ENCODE measurements at places on chromosomes 3 and 15.

- DNase-seq = peak; percentile 70
Measured at GRCh38 chr3:122560680-122561079, 3.4 kb downstream of the PARP9 start.

DNA sequence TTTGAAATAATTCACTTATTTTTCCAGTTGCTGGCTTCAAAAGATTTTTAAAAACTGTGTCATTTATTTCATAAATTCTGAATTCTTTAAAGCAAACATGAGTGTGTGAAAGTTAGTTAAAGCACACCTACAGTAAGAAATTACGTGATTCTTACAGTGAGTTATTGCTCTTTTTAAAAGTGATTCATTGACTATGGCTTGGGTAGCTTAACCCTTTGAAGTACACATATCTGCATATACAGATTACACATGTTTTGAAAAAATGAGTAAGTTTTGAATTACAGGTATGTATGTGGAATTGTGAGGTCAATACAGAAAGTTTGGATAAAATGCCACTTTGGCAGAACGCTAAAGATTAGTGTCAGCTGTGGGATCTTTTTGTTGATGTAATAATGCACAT, 64.5 kb upstream of the MBNL1 start:
- DNase-seq = no peak

- no peak for DNase-seq
Measured at GRCh38 chr3:146033950-146034349, 127.0 kb downstream of the PLOD2 start.

DNA sequence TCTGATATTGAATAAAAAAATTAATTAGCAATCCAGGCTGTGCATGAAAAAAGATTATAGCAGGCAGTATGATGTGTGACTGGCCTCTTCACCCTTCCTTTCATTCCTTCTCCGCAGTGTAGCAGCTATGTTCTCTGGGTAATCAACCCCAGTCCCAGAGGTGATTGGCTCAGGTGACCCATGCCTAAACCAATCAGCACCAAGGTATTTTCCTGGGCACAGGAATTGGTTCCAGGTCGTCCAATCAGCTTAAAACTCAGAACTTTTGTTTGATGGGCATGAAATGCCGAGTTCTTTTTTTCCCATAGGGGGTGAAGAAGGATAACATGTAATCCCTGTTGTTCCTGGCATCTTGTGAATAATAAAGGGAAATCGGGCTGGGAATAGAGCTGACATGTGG, 5.8 kb upstream of the BNC1 start:
- DNase-seq = no peak

- no peak for DNase-seq
Measured at GRCh38 chr3:115562636-115563267, 60.6 kb upstream of the GAP43 start.

DNA sequence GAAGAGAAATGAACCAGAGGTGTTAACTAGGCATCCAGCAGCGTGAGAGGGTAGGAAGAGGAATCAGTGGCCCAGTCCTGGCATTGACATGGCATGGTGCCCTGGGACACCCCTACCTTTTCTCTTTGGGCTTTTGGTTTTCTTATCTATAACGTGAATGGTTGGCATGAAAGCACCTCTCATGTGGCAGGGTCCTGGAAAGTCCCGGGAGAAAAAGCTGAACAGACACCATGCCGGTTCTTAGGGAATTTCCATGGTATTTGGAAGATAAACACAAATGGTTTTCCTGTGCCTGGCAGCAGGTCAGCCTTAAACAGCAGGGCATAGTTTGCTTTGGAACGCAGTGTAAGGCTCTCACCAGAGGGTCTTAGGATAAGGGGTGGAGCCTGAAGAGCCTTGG, 15.4 kb downstream of the ARNT2 start:
- DNase-seq = no peak

DNA sequence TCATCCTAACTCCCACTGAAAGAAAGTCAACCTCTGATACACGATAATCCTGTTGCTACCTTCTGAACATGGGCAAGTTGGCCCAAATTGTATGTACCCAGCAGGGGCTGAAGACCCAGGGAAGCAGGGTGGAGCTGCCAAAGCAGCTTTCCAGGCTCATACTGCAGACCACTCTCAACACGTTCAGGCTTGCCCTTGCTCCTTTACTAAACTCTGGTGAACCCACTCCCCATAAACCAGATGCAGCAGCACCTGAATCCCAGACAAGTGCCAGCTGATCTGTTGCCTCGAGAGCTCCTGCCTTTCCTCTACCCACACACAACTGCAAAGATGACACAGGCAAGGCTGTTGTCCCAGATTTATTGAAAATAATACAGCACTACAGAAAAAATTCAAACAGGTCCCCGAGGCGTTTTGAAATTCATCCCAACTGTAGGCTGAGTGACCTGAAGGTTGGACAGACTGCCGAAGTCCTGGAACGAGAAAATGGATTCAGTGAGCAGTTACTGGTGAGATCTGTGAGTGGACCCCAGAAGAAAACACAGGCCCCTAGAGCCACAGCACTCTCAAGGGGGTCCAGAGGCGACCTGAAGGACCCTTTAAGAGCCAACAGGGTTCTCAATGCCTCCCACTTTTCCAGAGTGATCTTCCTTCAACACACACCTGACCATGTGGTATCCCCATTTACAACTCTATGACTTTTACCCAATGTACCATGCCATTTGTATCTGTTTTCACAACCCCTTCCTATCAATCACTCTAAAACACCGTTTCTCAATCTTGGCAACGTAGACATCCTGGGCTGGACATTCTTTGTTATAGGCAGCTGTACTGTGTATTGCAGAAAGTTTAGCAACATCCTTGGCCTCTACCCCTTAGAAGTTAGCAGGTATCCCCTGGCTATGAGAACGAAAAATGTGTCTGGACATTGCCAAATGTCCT, 3.6 kb downstream of the RPS17 start:
- DNase-seq = no peak

DNA sequence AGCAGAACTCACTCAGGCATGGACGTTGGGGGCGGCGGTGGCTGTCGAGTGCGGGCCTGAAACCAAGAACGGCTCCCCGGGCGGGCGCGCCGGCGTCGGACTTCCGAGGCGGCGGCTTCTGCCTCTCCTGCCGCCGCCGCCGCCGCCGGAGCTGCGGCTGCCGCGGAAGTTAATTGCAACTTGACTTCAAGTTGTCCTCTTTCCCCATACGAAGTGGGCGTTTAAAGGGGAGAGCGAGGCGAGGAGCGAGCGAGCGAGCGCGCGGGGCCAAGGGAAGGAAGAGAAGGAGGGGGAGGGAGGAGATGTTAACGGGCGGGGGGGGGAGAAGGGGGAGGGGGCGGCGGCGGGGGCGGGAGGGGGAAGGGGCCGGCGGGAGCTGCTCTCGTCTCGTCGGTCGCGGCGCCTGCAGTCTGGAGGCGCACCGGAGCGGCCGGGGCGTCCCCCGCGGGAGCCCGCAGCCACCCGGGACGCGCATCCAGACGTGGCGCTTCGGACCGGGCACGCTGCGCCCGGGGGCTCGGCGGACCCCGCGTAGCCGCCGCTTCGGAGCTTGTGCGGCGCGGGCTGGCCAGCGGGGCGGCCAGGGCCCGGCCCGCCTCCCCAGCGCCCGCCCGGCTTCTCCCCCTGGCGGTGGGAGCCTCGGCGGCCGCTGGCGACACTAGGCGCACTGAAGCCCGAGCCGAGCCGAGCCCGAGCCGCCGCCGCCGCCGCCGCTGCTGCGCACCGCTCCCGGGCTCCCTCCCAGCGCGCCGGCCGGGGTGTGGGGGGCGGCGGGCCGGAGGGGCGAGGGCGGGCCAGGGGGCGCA, 19.7 kb upstream of the SATB1 start:
- peak; percentile 85 for DNase-seq

GRCh38 chr15:42796955-42797782, 60.2 kb upstream of the CDAN1 start:
- DNase-seq = no peak

DNA sequence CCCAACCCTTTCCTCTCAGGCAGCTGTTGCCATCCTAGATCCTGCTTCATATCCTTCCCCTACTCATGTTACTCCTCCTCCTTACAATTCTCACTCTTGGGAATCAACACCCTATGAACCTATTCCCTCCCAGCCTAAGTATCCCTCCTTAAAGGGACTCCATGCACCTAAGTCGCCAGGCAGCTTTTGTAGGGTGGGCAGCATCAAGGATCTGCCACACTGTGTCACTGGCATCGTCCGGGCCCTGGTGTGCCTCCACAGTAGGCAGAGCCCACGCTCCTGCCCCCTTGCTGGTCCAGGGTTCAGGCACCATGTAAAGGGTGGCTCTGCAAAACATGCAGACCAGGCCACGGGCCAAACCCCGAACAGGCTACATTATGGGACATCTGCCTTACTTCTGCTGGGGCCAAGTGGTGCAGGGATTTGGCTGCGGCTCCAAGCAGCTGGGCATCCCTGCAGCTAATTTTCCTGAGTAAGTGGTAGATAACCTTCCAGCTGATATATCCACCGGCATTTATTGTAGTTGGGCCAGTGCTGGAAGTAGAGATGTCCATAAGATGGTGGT, 53.4 kb downstream of the GSK3B start:
- DNase-seq = no peak

DNA sequence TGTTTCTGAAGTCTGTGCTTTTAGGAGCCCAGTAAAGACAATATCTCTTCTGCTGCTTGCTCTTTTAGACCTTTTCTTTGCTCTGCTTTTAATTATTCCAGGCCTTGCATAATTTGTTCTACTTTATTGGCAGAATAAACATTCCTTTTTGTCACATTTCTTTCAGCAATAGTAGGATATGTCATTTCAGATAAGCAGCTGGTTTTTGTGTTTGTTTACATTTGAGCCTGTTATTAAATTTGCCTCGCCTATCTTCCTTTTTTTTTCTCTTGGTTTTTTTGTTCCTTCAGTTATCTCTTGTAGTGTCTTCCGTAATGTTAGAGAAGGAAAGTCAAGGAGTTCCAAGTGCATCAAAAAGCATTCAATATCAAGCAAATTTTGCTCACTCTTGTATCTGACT, 16.4 kb downstream of the ZNF654 start:
- DNase-seq = no peak

DNA sequence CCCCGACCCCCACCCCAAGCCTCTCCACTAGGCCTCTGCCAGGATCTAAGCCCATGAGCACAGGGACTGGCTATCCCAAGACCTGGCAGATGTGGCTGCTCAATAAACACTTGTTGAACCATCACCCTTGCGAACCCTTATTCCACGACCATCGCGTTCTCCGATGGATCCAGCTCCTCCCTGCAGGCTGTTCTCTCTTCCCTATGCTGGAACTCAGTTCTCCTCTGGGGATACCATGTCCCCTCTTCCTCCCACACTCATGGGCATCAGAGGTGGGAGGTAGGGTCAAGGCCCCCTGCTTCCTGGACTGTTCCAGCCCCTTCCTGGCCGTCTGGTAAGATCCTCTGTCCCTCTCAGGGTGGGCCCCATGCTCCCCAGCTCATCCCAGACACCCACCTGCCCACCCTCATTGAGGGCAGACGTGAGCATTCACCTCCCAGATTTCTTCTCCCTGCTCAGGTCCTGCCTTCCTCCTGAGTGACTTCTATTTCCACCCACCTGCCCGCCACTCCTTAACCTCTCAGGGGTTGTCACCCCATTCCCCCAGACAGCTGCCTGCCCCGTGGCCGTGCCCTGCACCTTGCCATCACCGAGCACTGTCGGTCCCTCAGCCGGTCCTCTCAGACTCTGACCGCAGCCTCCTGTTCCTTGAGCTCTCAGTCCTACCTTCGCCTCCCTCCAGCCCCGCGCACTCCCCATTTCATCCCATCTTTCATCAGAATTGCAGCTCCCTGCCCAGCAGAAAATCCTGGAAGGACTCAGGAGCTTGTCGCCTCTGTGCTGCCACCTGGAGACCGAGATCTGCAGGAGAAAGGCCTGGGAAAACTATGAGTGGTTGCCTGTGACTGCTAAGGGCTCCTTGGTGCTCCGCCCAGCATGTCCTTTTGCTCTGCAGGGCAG, 42.0 kb downstream of the PML start:
- peak; percentile 25 for DNase-seq

GRCh38 chr15:80777137-80777536, 2.0 kb upstream of the CEMIP start:
- DNase-seq = no peak

DNA sequence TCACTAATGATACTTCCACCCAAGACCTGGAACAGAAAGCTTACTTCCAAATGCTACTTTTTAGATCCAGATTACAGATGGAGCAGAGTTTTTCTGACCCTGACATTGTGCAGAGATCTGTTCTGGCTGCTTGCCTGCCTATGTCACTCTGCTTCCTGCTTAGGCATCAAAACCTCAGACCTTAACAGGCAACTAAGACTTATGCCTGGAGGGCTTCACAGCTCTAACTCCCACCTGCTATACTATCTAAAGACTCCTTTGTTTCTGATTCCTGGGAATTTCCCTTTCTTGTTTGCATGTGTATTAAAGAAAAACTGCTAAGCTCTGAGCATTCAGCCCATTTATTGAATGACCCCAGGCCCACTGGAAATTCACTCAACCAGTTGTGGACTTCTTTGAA, 157.4 kb upstream of the NPHP3 start:
- DNase-seq = no peak

DNA sequence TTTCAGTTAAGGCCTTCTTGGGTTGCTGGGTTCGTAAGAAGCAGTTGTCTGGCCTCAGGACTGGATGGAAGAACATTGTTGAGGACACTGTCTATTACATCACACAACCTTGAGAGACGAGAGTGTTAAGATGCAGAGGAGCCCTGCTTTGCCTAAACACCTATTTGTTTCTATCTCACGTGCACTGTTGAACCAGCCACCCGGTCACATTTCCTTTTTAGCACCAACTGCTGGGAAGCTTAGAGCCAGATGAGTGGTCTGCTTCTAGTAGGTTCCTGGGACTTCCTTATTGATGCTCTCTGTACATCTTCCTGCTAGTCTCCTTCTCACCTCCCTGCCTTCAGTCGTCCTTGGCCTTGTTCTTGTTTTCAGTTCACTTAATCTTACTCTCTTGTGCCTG, 22.3 kb downstream of the CAND2 start:
- no peak for DNase-seq

DNA sequence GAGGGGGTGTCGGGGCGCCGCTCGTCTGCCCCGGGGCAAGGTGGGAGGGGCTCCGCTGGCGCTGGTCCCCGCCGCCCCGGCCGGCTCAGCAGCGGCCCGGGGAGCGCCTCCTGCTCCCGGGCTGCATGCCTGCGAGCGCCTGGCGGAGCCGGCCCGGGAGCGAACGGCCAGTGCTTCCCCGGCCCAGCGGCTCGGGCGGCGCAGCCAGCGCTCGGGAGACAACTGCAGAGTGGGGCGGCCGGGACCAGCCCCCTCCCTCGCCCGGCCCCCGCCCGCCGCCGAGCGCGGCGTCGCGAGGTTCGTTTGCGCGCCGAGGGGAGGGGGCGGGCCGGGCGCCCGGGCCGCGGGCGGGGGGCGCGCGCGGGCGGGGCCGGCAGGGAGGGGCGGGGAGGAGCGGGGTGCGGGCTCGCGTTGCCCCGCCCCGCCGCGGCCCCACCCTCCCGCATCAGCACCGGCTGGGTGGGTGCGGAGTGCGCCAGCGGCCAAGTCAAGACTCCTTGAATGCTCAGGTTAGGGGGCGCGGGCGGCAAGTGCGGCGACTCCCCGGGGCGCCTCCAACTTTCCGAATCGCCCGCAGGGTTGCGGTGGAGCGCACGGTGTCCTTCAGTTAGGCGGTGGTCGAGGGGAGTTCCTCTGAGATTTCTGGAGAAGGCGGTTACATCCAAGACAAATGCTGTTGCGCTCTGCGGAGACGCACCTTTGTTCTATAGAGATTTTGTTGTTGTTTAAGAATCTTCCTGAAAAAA, at the start of gene RGMA:
Gene RGMA, minus strand, starts transcription at position 231 of the 746 bp plus-strand sequence. CDS start 279 bp downstream, outside the sequence.
- no peak for DNase-seq

Measured in CD4-positive, alpha-beta T cell treated with Interleukin-17A for 4 hours (primary cell).